ENCODE measurements at places on chromosomes 2 and 18.

DNA sequence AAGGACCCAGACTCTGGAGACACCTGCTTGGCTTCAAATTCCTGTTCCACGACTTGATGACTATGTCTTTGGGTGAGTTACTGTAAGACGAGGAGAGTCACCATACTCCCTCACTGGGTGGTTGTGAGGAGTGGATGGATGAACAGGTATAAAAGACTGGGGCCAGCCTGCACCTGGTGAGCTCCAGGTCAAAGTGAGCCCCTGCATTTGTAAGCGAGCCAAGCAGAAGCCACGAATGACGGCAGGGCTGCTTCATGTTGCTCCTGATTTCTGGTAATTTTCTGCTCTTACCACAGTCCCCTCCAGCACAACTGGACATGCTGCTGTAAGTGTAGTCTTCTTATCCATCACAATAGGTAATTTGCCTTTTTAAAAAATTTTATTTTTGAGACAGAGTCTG is 86.6 kb downstream of the POLR1A start:
- DNase-seq: no peak

- DNase-seq: no peak
Measured at GRCh38 chr18:62280058-62280457, 45.1 kb upstream of the TNFRSF11A start.

GRCh38 chr2:241821460-241822263 is 12.7 kb downstream of the NEU4 start:
- no peak for DNase-seq

DNA sequence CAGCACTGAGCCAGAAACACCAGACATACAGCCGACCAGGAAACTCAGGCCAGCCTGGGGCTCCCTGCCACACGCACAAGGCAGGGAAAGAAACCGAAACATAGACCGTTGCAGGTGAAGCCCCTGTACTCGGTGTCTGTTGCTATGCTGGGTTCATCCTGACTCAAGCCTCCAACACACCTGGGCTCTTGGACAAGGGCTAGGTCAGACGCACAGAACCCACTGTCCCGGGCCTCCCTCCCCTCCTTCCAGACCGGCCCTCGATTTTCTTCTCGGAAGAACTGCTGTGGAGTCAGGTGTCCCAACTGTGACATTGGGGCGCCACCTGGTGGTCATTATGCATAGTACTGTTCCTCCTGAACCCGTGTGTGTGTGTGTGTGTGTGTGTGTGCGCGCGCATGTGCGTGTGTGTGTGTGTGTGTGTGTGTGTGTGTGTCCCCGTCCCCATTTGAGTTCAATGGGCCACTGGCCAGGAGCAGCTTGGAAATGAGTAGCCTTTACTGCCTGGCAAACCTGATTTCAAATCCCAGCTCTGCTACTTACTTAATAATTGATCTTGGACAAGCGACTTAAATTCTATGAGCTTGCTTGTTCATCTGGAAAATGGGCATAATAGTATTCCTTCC is 55.4 kb upstream of the GLI2 start:
- peak; percentile 47 for DNase-seq

- DNase-seq: no peak
Measured at GRCh38 chr2:182097571-182098164, 112.0 kb downstream of the PPP1R1C start.

DNA sequence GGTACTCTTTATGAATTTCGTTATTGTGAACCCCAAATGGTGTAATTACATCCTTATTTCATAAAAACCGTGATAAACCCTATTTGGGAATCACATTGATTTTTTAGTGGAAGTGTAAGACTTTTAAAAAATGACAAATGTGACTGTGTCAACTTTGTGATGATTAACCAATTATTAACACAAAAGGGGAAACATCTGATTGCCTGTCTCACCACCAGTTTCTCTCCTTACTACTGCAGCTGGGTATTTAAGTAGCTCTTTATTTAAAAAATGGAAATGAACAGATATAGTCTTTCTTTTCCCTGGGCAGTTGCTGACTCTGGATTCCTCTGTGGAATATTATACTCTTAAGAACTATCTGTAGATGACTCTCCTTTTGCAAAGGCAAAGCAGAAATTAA is 11.6 kb upstream of the RPE start:
- no peak for DNase-seq

- no peak for DNase-seq
Measured at GRCh38 chr2:236673126-236673822, 103.6 kb downstream of the ACKR3 start.
